ENCODE measurements at places on chromosomes 3 and 15.

DNA sequence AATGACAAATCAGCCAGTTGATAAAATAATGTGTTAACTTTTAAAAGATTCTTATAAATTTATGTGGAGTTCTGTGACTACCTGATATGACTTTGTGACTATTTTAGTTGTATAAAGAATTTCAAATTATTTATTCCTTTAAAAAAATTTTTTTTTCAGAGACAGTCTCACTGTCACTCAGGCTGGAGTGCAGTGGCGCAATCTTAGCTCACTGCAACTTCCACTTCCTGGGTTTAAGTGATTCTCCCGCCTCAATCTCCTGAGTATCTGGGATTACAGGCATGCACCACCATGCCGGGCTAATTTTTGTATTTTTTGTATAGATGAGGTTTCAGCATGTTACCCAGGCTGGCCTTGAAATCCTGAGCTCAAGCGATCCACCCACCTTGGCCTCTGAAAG, 48.5 kb downstream of the MBNL1 start:
- DNase-seq: no peak

- DNase-seq: no peak
Observed at GRCh38 chr3:57179580-57180410, 14.6 kb upstream of the IL17RD start.

DNA sequence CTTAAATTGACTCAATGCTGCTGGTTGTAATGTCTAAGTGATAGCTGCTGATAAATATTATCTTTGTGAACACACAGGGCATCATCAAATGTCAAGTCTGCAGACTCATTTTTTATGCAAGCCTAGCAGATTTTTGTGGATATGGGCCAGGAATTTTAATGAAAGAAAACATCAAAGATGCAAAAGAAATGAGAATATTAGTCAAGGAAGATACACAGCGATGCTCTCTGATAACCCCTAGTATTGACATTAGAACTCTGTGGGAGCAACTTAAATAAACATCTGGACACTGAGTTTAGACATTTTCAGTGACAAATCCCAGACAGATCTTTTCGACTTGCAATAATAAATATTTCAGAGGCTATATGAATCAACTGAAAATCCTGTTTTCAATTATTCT, 28.3 kb downstream of the POLR2M start:
- no peak for DNase-seq

GRCh38 chr3:32571192-32571485, 481 bp upstream of the DYNC1LI1 start:
- no peak for DNase-seq

DNA sequence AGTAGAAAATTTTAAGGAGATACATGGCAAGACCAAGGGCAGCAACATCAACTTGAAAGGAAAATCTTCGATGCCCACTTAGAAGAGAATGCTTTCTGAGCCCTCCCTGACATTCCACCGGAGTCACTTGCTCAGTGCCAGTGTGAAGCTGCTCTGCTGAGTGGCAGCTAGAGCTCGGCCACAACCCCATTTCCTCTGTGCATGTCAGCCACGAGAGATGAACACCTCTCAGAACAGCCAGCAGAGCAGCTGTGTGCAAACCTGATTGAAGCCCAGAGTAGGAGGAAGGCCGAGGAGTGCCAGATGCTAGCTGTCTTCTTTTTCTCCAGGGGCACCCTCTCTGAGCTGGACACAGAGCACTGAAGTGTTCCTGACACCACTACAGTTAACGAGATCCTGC, 12.2 kb downstream of the TARS3 start:
- DNase-seq: no peak

- DNase-seq: no peak
Observed at GRCh38 chr3:178669022-178669601, 132.9 kb downstream of the KCNMB2 start.

DNA sequence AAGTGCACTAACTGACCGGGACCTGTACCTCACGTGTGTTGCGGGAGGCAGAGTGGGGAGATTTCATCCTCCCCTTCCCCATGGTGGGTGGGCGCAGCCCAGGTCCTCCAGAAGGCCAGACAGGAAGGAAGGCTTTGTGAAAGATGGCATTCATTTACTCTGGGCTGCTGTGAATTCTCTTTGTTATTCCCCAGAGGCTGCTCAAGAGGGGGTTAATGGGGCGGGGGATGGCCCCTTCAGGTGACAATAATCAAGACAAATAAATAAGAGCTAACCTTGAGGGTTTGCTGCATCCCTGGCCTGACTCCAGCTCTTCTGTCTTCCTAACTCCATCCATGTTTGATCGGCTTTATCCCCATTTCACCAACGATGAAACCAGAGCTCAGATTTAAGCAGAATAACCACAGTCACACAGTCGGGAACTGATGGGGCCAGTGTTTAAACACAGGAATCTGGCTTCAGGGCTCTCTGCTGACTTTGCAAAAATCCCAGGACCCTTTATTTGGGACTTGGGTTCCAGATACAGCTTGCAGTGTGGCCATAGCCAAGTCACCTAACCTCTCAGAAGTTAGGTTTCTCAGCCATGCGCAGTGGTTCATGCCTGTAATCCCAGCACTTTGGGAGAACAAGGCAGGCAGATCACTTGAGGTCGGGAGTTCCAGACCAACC, 16.5 kb downstream of the PIF1 start:
- DNase-seq: no peak

GRCh38 chr15:52111517-52112202, 915 bp downstream of the BCL2L10 start:
- no peak for DNase-seq

DNA sequence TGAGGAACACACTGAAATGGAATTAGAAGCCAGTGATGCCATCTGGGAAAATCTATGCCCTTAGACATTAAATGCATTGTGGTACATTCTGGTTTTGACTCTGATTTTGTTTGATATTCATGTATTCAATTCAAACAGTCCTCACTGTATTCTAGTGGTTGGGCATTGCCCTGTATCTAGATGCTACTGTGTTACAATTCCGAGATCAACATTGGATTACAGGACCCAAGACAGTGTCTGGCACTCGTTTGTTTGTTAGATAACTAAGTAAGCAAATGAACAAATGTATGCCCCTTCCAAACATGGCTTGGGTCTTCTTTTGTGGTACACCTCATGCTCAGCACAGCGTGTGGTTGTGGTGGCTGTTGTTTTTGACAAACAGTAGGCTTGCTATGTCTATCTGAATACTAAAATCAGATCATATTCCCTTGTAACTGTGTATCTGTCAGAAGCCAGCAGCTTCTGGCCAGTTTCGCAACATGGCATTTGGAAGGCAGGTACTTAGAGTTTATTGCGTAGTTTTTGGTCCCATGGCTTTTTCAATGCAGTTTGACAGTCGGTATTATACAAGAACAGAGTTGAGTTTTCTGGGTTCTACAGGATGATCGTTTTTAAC, 5.7 kb downstream of the FILIP1L start:
- DNase-seq: no peak

- no peak for DNase-seq
Observed at GRCh38 chr3:24487325-24488262, 7.1 kb downstream of the THRB start.

DNA sequence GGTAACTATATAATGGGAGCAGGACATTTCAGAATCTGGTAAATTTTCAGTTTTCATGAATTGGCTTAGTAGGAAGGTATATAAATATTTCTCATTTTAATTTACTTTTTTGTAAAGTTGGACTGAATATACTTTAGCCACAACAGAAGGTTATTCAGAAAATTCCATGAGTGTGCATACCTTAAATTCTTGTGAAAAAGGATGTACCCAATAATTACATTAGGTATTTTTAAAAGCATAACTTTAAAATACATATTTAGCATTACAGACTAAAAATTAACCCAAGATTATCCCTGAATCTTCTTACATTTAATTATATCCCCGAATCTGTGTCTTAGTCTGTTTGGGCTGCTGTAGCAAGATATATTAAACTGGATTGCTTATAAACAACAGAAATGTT, 24.9 kb upstream of the ATP11B start:
- DNase-seq: no peak

- no peak for DNase-seq
Observed at GRCh38 chr3:47433796-47434195, 41.9 kb downstream of the SCAP start.
